PC-3 (cell line): ENCODE measurements at places on chromosomes 13 and 19. TPM values are rescaled to one million over a fixed set of nuclear protein-coding genes. Genes with fewer than 3 reads are reported as not detected.

DNA sequence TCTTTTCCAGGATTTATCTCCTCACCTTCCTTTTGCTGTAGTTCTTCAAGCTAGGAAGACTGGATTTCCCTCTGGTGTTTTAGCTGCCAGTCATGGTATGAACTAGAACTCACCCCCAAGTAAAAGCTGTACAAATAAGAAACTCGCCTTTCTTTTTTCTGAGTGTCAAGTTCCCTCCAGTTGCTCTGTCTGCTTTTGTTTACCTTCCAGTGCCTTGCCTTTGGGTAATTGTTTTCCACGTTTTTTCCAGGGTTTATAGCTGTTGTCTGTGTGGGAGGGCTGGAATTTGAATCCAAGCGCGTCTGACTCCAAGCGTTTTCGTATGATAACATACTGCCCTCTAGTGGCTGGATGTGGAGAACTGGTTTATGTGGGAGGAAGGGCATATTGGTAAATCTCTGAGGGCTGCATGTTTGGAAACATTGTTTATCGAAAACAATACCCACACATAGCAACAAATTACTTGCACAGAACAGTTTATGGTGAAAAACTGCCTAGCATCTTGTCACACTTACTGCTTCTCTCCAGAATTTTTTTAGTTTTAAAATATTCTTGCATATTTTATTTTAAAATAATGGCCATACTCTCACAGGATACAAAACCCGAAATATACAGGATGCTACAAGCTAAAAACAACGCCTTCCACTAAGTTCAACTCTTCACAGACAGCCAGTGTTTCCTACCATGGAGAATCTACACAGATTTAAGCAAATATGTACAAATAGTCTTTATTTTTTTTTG is 19.2 kb downstream of the RCN3 start:
- DNase-seq: peak; percentile 99

- peak; percentile 83 for DNase-seq
Measured at GRCh38 chr19:2648528-2648937, 54.0 kb downstream of the GNG7 start.

DNA sequence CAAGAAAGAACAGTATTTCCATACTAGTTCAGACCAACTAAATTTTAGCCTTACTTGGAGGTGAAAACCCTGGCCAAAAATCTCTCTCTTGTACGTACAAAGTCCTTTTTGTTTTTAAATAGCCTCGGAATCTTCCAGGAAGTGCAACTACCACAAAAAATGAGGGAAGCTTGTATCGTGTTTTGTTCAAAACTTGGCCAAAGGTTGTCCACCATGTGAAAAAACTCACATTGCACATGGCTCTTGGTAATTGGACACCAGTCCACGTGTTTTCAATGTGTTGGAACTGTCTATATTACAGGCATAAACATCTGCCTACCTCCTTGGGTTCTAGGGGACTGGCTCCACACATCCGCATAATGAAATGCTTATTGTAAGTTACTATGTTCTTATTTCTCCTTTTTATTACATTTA is 15.2 kb upstream of the STRN4 start:
- no peak for DNase-seq

DNA sequence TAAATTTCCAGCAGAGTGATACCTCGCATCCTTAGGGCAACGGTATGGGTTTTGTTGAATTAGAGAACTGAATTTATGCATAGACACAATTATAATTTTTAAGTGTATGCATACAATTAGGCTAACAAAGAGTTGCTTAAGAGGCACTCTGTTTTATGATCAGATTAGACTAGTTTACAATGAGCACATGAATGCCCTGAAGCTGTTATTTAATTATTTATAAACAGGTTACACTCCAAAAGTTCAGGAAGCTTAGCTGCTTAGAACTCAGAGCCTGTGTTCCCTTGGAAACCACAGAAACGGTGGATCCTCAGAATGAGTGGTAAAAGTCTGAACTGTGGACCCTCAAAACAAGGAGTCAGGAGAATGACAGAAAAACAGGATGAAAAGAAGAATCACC is 72.5 kb upstream of the FBXL3 start:
- no peak for DNase-seq

DNA sequence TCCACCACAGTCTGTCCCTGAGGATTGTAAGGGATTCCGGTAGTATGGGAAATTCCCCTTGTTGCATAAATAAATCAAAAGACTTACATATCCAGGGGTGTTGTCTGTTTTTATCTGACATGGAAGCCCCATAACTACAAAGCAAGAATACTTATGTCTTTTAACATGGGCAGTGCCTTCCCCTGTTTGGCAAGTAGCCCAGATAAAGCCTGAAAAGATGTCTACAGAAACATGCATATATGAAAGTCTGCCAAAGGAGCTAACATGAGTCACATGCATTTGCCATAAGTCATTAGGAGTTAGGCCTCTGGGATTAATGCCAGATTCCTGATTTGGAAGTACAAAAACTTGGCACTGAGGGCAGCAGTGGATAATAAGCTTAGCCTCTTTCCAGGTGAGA is 62.1 kb downstream of the ZNF737 start:
- DNase-seq: peak; percentile 71

DNA sequence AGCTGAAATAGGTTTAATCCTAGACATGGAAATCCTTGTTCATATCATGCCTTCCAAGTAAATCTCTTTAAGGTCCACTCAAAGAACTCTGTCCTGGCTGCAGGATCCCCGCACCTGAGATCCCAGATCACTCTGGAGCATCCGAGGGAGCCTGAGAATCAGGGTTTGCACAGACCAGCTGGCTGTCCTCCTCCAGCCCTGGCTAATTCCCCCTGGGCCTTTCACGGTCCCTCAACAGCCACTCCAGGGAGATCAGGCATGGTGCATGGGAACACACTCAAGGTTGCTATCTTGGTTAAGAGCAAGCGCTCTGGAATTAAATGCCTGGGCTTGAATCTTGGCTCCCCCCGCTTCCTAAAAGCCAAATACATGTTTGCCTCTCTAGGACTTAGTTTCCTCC is 130.8 kb downstream of the IRS2 start:
- no peak for DNase-seq

DNA sequence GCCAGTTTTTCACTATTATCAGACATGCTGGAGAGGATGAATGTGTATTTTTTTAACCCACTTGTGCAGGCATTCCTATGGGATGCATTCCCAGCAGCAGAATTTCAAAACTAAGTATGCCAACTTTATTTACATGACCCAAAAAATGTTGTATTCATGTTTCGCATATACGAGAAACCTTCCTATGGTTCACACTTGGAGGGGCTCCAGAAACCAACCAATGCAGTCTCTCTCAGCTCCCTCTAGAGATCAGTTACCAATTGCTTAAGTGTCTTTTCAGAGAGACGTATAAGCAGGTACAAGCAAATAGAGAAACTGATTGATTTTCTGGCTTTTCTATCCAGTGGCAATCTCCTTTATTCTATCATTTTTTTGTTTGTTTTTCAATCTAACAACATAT is 5.5 kb upstream of the PTOV1 start:
- DNase-seq: no peak

GRCh38 chr13:98022210-98022609 is 68.7 kb downstream of the IPO5 start:
- DNase-seq: peak; percentile 78

- peak; percentile 40 for DNase-seq
Measured at GRCh38 chr13:37960427-37960826, 90.9 kb upstream of the TRPC4 start.

GRCh38 chr19:47854459-47854858 is 4.6 kb upstream of the TPRX2 start:
- DNase-seq: no peak

DNA sequence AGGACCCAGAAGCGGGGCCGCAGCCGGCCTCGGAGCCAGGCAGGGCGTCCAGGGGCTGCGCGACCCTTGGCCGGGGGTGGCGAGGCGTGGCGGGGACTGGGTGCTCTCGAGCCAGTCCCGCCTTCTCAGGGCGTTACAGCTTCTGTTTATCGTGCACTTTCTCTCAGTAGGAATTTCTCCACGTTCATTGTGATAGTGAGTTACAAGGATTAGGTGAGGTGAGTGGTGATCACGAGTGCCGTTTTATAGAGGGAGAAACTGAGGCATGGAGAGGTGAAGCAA is 600 bp downstream of the AP1M1 start:
- no peak for DNase-seq

- peak; percentile 9 for DNase-seq
Measured at GRCh38 chr13:84192125-84192524, 309.9 kb upstream of the SLITRK1 start.

DNA sequence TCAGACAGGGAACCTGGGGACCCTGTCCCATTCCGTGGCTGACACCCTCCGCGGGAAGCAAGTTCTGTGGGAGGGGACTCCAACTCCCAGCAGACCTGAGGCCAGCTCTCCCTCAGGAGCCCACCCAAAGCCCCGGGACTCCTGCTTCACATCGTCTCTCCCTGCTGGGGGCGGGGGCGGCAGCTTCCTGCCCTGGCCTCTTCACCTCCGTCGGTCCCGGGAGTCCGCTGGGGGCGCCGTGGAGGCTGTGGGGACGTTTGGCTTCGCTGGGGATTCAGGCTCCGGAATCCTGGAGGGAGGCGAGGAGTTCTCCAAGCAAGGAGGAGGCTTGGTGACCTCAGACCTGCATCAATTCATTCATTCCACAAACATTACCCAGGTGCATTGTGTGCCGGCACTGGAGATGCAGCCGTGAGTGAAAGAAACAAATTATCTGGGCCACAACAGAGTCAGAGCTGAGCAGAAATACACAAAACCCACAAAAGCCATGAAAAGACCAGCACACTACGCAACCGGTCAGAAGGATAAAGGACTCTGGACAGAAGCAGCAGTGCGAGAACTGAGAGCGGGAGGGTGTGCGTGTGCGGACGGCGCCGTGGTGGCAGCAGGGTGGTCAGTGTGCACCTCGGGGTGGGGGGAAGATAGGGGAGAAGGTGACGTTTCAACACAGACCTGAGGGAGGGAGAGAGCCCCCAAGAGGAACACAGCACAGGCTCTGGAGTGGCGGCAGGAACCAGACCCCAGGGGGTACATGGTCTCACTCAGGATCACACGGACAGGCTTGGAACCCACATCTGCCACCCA is 19.0 kb downstream of the EPS8L1 start:
- no peak for DNase-seq

GRCh38 chr19:343451-343931 is 1.1 kb downstream of the MIER2 start:
- no peak for DNase-seq

GRCh38 chr13:77009011-77009410 is 17.1 kb downstream of the CLN5 start:
- no peak for DNase-seq

- no peak for DNase-seq
Measured at GRCh38 chr13:36887758-36888521, 32.1 kb downstream of the SMAD9 start.

GRCh38 chr13:99075268-99076191 is 97.7 kb upstream of the DOCK9 start:
- no peak for DNase-seq

DNA sequence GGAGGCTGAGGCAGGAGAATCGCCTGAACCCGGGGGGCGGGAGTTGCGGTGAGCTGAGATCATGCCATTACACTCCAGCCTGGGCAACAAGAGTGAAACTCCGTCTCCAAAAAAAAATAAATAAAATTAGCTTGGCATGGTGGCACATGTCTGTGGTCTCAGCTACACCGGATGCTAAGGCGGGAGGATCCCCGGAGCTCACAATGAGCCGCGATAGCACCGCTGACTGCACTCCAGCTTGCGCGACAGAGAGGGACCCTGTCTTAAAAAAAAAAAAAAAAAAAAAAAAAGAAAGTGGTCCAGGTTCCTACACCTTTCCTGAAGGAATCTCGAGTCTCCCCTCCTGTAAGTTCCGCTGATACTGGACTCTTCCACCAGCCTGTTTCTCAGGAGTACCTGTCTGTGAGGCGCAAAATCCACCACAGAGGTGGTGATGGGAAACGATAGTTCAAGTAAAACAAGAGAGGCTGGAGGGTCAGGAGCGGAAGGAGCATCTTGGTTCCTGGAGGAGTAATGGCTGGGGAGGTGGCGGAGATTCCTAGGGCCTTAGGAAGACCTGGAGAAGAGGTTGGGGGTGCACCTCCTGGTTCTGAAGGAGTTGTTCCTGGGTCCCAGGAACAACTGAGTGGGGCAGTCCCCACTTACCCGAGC is 471 bp downstream of the FUT1 start:
- peak; percentile 20 for DNase-seq

DNA sequence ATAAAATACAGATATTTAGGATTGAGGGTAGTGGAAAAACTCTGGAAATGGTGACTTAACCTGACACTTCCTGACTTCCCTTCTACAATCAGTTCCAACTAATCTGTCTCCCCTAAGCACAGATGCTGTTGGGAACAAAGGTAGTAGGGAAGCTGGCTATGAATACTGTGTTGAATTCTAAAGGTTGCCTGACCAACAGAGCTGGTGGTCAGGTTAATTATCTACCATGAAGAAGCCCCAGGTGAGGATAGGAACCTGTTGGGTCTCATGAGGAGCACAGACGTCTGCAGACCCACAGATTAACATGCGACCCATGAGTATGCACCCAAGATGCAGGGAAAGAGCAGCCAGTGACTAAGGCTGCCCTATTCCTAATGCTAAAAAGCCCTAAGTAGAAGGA is 172.3 kb downstream of the DIAPH3 start:
- no peak for DNase-seq

- no peak for DNase-seq
Measured at GRCh38 chr13:50692396-50692915, 151.0 kb downstream of the DLEU7 start.

- DNase-seq: no peak
Measured at GRCh38 chr13:66879988-66880387, 350.1 kb downstream of the PCDH9 start.

Gene TMEM150B
- total RNA-seq: not detected in 2 replicates

Gene RETN
- not detected in 2 replicates for total RNA-seq

Gene ACOD1
- not detected in 2 replicates for total RNA-seq

Gene SYNE4
- 0.77 and 1.9 TPM in 2 replicates for total RNA-seq

Gene MYBPC2
- total RNA-seq: not detected in 2 replicates

Gene INAFM1
- total RNA-seq: 2.5 and 5.1 TPM in 2 replicates

Gene RNF17
- total RNA-seq: not detected in 2 replicates

Gene ZNF101
- total RNA-seq: 11.0 and 11.3 TPM in 2 replicates

Gene FPR3
- 0.17 and 0.26 TPM in 2 replicates for total RNA-seq

Gene SOX21
- total RNA-seq: 14.4 and 16.2 TPM in 2 replicates

Gene UNC13A
- not detected in 2 replicates for total RNA-seq

Gene ZNF837
- total RNA-seq: 9.5 and 12.6 TPM in 2 replicates
